ENCODE measurements at places on chromosomes 12 and 14.

GRCh38 chr14:100733152-100733850, 6.6 kb downstream of the DLK1 start:
- no peak for DNase-seq

DNA sequence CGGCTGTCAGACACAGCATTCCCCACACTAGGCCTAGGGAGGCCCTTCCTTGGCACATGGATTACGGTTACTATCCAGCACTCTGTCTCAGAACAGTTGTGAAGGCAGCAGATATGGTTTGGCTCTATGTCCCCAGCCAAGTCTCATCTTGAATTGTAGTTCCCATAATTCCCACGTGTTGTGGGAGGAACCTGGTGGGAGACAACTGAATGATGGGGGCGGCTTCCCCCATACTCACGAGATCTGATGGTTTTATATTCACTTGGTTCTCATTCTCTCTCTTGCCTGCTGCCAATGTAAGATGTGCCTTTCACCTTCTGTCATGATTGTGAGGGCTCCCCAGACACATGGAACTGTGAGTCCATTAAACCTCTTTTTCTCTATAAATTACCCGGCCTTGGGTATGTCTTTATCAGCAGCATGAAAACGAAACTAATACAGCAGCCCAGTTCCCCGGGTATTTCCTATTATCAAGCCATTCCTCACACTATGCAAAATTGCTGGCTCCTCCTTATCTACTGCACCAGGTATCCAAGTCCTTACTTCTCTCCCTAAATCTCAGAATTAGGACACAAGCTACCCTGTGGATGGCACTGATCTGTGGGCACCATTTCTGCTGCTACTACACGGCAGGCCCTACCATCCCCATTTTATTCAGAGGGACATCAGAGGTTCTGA, 33.3 kb downstream of the NT5DC3 start:
- DNase-seq: no peak

GRCh38 chr12:15928346-15928745, 17.2 kb downstream of the DERA start:
- no peak for DNase-seq

GRCh38 chr14:64064447-64064846, 211.6 kb downstream of the SYNE2 start:
- DNase-seq: no peak

GRCh38 chr14:101044741-101045140, 141.2 kb upstream of the RTL1 start:
- no peak for DNase-seq

DNA sequence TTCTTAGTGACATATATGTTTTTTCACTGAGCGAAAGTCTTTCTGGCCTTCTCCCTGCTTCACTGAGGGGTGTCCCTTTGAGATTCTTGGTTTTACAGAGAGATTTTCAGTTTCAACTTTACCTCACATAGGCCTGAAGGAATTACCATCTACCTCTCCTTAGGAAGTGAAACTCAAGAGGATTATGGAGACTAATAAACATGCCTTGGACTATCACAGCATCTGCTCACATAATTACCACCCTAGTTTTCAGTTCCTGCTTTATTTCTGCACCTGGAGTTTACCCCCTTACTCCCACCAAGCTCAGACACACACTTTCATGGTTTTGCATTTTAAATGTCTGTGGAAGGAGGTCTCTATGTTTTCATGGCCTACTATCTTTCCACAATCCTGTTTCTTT, 118.3 kb upstream of the SCAF11 start:
- no peak for DNase-seq

GRCh38 chr14:75458305-75458704, 30.5 kb downstream of the JDP2 start:
- DNase-seq: no peak

DNA sequence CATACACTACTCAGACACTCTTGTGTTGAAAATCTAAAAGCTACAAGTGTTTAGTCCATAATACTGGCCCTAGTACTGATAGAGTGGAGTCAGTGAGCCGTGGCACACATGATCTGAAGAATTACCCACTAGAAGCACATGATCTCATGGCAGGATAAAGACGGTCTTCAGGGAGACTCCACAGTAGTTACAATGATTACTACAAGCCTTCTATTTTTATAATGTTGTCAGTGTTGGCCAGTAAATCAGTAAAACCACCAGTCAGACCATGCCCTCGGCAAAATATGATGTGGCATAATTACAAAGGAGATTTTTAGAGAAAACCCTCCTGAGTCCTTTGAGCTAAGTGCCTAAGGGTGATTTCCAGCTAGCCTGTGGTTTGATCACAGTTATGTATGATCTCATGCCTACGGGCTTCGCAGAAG, 114.9 kb downstream of the PDZRN4 start:
- DNase-seq: no peak

- no peak for DNase-seq
Measured at GRCh38 chr14:83583201-83583600, 1946.7 kb upstream of the FLRT2 start.

- peak; percentile 52 for DNase-seq
Measured at GRCh38 chr12:118355843-118356242, 16.9 kb downstream of the TAOK3 start.

DNA sequence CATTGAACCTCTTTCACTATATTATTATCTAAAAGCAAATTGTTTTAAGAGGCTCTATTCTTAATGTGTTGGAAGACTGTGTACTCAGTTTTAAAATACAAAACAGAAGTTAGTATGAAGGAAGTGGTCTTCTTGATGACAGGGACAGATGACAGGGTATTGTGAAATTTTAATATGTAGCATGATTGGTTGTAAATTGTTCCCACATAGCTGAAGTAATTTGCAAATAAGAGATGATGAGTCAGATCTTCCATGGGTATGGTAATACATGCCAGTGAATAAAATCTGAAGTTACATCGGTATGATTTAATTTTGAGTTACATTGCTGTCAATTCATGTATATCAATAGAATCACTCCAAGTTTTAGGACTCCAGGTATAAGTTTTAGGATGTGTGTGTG, 454.8 kb downstream of the AEBP2 start:
- no peak for DNase-seq

- DNase-seq: no peak
Measured at GRCh38 chr14:100861188-100861936, 35.4 kb downstream of the MEG3 start.

DNA sequence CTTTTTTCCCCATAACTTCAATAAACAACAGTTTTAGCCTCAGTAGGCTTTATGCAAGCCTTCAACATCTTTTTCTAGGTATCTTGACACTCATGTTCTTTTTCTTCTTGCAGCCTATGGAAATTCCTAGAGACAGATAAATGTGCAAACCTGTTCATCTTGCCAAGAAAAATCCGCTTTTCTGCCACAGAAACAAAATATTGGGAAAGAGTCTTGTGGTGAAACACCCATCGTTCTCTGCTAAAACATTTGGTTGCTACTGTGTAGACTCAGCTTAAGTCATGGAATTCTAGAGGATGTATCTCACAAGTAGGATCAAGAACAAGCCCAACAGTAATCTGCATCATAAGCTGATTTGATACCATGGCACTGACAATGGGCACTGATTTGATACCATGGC, 295.9 kb downstream of the ZFP36L1 start:
- no peak for DNase-seq

GRCh38 chr12:18794000-18794399, 56.1 kb downstream of the CAPZA3 start:
- no peak for DNase-seq

DNA sequence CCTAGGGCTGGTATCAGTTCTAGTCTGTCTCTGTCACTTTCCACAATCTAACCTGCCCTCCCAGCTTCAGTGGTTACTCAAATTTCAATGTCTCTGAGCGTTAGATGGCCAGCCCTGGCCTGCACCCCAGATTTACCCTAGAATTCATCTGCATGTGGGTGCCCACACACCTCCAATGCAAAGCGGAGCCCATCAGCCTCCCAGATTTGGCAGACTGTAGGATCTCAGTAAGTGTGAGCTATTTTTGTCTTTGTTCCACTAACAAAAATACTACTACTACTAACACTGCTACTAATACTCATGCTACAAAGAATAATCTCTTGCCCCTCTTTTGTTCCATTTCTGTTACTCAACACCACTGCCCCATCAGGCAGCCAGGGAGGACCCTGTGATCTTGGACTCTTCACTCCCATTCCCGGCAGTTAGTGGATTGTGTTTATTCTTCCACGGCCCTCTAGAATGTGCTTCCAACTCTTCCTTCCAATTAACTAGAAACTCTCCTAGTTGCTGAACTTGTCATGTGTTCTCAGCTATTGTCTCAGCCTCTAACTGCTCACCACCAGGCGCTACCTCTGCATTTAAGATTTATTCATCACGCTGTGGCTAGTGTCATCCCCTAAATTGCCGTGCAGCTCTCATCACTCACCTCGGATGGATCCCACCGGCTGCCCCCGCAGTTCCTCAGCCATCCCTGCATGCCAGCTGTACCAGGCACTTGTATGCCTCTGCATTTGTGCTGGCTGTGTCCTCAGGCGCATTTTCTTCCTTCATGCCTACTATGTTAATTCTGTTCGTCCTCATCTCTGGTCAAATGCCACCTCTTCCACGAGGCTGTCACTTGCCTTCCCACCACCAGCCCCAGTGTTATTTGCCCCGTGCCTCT, 150.6 kb upstream of the HIF1A start:
- DNase-seq: no peak

DNA sequence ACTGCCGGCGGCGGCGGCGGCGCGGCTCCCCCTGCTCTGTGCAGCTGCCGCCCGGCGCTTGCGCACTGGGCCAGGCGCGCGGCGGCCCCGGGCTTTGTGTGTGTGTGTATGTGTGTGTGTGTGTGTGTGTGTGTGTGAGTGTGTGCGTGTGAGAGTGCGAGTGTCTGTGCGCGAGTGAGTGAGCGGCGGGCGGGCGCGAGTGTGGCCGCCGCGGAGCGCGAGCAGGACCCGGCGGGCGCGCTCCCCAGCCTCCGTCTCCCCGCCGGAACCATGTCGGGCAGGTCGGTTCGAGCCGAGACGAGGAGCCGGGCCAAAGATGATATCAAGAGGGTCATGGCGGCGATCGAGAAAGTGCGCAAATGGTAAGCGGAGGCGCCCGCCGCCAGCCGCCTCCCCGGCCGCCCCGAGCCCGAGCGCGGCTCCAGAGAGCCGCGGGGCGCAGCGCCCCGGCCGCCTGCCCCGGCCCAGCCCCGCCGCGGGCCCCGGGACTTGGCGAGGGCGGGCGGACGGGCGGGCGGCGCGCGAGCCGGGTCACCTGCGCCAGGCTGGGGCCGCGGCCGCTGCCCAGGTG, at the start of gene BCL7A:
BCL7A (plus strand) TSS at position 63 of the 571 bp plus-strand sequence; CDS start at position 271, 208 bp downstream.
- peak; percentile 90 for DNase-seq

DNA sequence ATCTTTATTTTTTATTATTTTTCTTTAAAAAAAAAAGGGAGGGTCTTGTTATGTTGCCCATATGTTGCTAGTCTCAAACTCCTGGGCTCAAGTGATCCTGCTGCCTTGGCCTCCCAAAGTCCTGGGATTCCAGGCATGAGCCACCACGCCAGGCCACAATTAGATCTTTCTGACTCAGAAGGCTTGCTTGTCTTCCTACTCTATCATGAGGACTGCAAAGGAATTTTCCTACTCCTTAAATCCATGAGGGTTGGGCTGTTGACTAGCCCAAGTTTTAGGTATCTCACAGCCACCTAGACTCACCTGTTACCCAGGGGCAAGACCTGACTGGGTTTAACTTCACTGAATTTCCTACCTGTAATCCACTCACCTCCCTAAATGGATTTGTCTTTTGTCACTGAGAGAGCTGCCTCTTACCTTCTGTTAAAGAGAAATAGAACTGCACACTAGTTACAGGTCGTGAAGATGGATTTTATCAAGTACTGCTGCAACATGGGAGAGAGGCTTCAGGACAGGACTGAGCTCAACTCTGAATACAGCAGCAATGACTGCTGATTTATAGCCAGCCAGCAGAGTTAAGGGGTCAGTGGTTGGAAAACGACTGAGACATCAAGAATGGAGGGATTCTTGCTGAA, 72.3 kb downstream of the B4GALNT3 start:
- no peak for DNase-seq

- no peak for DNase-seq
Measured at GRCh38 chr12:65205886-65206285, 36.5 kb downstream of the LEMD3 start.

DNA sequence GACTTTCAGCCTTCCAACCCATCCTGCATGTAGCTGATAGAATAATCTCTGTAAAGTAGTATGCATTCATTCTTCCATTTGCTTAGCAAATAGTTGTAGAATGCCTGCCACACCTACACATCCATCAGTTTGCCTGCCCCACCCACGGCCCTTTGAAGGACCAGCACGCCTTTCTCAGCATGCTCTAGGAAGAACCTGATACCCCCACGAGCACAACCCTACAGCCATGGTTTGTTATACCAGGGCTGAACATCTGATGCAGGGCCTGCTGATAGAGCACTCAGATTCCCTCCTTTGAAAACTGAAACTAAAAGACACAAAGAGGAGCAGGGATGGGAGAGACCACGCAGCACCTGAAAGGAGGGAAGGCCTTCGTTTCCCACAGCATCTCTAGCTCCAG, 205.1 kb downstream of the ANO2 start:
- no peak for DNase-seq

GRCh38 chr12:95815632-95816212, 25.2 kb upstream of the NTN4 start:
- no peak for DNase-seq

- no peak for DNase-seq
Measured at GRCh38 chr12:109773384-109774011, 59.7 kb downstream of the TRPV4 start.

DNA sequence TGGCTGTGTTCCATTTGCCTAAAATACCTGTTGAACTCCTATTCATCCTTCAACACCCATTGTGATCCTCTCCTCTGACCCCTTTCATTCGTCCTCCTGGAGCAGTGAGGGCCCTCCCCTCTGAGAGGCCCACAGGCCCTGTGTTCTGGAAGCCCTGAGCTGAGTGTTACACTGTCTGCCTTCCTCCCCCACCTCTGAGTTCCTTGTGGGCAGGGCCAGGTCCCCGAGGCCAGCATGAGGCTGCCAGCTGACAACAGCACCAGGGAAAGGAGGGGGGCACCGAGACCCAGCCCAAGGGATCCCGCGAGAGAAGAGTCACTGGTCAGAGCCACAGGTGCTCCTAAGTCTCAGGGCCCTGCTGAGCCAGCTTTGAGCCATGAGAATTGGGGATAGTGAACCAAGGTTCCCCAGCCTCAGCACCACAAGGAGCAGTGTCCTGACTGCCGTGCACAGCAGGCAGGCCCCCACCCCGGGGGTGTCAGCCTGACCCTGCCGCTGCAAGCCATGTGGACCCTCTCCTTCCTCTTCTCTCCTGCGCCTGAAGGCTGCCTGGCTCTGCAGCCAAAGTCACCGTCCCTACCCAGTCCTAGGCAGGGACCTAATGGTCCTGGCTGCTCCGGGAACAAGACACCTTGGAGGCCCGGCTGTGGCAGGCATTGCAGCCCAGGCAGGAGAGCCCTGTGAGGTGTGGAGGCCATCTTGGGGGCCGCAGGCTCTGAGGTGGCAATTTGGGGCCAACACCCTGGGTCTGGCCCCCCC, 52.5 kb downstream of the BEGAIN start:
- no peak for DNase-seq

GRCh38 chr14:72554994-72555608, 338.8 kb downstream of the DPF3 start:
- no peak for DNase-seq

- no peak for DNase-seq
Measured at GRCh38 chr12:95870897-95871296, 12.1 kb downstream of the SNRPF start.

GRCh38 chr12:123912415-123913380, 59.9 kb downstream of the CCDC92 start:
- peak; percentile 12 for DNase-seq
